ENCODE measurements at places on chromosomes 7 and 10.

DNA sequence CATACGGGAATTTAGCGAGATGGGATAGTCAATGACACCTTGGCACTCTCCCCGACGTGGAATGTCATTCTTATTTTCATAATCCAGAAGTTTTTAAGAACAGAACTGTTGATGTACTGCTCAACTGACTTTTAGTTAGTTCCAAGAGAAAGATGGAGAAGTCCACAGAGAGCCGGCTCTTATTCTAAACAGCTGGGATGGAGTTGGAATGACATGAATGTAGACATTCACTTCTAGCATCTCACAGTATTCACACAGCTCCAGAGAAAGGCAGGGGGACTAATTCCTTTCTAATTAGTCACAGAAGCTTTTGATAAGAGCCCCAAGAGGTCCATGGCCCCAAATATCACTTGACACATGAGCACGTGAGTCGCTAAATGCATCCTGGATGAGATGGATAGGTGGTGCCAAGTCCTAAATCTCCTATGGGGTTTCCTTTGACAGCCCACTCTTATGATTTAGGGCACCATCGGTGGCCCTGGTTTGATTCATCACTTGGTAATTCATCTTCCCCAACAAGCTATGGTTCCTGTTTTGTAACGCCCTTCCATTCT is 420.3 kb upstream of the AUTS2 start:
- no peak overlapping the region for H3K27ac ChIP-seq
- no peaks in the 10 kb centered on the region for H3K27me3 ChIP-seq
- H3K4me3 ChIP-seq = no peak overlapping the region
- no peaks in the 10 kb centered on the region for H3K4me1 ChIP-seq
- H3K36me3 ChIP-seq = no peaks in the 10 kb centered on the region

DNA sequence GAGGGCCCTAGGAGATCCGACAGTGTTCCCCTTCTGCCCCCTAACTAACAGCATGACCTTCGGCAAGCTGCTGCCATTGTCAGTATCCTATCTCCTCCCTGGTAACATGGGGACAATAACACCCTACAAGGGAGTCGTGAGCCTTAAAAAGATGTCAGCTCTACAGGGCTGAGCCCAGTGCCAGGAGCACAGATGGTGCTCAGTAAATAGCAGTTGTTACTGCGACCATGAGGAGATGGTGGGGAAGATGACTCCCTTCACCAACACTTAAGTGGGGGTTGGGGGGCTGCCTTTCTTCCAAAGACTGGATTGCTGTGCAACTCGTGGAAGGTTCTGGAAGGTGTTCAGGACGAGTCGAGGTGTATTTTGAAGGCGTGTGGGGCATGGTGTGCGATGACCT is 29.5 kb upstream of the C10orf120 start:
- peaks cover 2% of the 10 kb centered on the region for H3K27me3 ChIP-seq
- H3K27ac ChIP-seq = no peak overlapping the region
- H3K4me3 ChIP-seq = no peak overlapping the region
- DNase-seq = no peak

- H3K4me3 ChIP-seq = peak overlapping the region; percentile 63
- H3K27me3 ChIP-seq = peaks cover 30% of the 10 kb centered on the region
- DNase-seq = no peak
- peaks cover 16% of the 10 kb centered on the region for H3K36me3 ChIP-seq
Observed at GRCh38 chr7:22681312-22681711, 45.7 kb upstream of the IL6 start.

- no peaks in the 10 kb centered on the region for H3K27me3 ChIP-seq
- H3K4me1 ChIP-seq = peaks cover 4% of the 10 kb centered on the region
- H3K4me3 ChIP-seq = no peak overlapping the region
- no peak for DNase-seq
- H3K27ac ChIP-seq = no peak overlapping the region
- peaks cover 7% of the 10 kb centered on the region for H3K36me3 ChIP-seq
Observed at GRCh38 chr10:95211606-95212279, 17.7 kb downstream of the ACSM6 start.

GRCh38 chr10:11386044-11386443 is 225.4 kb downstream of the USP6NL start:
- H3K27ac ChIP-seq = no peak overlapping the region
- no peak overlapping the region for H3K4me3 ChIP-seq
- H3K27me3 ChIP-seq = peaks cover 9% of the 10 kb centered on the region
- H3K36me3 ChIP-seq = no peaks in the 10 kb centered on the region
- DNase-seq = no peak

DNA sequence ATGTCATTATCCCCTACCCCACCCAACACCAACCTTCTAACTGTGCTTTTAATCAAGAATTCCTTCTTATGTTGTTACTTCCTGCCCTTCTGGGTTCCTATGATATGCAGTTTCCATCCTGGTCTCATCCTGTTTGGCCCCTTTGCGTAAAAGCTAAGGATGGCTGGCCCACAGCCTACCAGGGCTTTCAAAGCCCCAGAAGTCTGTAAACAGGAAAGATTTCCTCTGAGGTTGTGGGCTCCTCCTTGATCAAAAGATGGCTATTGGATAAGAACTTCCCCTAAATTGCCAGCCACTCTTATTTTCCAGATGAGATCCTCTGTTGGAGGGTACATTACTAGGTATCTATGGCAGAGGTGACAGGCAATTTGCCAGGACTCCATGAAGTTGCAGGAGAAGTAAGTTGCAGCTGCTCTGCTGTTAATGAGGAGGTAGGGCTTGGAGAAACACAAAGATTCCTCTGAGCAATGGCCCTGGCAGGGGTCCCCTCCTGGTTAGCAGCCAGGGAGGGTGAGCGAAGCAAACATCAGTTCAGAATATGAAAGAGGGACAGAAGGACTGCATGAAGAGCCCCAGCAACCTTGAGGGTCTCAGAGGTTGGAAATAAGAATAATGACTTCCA is 32.1 kb downstream of the NRP1 start:
- H3K4me3 ChIP-seq = no peak overlapping the region
- DNase-seq = no peak
- peaks cover 2% of the 10 kb centered on the region for H3K4me1 ChIP-seq
- H3K27me3 ChIP-seq = peaks cover 4% of the 10 kb centered on the region

GRCh38 chr7:131424219-131424822 is 96.6 kb downstream of the MKLN1 start:
- H3K27me3 ChIP-seq = no peaks in the 10 kb centered on the region
- H3K4me3 ChIP-seq = no peak overlapping the region
- H3K36me3 ChIP-seq = peaks cover 11% of the 10 kb centered on the region
- H3K4me1 ChIP-seq = no peaks in the 10 kb centered on the region
- no peak for DNase-seq

DNA sequence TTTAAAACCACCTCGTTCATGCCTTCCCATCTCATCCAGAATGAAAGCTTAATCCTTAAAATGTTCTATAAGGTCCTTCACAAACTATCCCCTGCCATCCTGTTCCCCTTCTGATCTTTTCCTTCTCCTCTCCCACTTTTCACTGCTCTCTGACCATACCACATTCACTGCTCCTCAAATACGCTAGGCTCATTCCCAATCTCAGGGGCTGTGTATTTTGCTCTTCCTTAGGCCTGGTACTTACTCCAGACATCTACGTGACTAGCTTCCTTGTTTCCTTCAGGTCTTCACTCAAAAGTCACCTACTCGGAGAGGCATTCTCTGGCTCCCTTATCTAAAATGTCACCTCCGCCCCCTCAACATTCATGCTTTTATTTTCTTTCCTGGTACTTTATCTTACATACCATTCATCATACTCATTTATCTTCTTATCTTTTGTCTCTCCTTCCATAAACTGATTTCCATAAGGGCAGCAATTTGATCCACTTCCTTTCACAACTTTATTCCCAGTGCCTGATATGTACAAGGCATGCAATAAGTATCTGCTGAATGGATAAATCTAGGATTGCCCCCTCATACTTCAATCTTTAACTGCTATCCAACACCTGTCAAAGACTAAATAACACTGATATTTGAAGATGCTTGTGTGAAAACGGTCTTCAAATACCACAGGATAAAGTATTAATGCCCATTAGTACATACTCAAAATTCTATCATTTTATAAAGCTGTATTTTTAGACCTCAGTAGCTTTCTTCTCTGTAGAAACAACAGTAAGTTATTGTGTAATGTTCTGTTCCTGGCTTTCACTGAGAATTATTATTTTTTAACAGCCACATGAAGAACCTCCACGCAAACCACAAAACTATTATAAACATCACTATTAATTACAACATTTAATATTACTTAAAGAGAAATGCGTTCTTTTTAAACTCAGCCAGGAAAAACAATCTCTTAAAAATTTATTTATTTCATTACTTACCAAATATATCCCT is 27.0 kb downstream of the JMJD1C start:
- no peak overlapping the region for H3K27ac ChIP-seq
- H3K4me1 ChIP-seq = peaks cover 5% of the 10 kb centered on the region

GRCh38 chr7:32479574-32480200 is 10.5 kb downstream of the LSM5 start:
- DNase-seq = no peak
- H3K4me3 ChIP-seq = no peak overlapping the region
- peaks cover 2% of the 10 kb centered on the region for H3K36me3 ChIP-seq
- no peaks in the 10 kb centered on the region for H3K27me3 ChIP-seq
- no peak overlapping the region for H3K27ac ChIP-seq

DNA sequence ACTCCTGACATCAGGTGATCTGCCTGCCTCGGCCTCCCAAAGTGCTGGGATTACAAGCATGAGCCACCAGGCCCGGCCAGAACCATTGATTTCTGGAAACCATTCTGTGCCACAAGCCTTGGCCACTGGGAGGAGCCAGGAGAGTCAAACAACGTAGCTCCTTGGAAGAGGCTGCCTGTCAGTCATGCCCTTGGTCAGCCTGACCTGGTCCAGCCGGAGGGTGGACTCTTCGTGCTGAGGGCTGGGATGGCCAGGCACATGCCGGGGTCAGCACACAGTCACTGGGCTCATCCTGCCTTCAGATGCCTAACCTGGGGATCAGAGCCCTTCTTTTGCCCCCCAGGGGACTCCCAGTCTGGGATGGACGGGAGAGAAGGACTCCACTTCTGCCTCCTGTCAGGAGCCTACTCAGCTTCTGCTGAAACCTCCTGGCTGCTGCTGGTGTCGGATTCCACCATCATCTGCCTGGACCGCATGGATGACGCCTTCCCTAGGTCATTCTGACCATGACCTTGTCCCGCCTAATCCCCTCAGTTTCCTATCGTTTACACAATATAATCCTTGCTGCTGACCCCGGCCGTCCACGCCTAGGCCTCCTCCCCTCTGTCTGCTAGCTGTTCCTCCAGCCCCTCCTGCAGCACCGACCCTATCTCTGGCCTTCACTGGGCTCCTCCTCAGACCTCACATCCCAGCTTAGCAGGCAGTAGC is 30.4 kb downstream of the TMEM270 start:
- H3K4me1 ChIP-seq = peaks cover 3% of the 10 kb centered on the region
- no peak overlapping the region for H3K4me3 ChIP-seq
- H3K27ac ChIP-seq = no peak overlapping the region
- H3K36me3 ChIP-seq = no peaks in the 10 kb centered on the region

DNA sequence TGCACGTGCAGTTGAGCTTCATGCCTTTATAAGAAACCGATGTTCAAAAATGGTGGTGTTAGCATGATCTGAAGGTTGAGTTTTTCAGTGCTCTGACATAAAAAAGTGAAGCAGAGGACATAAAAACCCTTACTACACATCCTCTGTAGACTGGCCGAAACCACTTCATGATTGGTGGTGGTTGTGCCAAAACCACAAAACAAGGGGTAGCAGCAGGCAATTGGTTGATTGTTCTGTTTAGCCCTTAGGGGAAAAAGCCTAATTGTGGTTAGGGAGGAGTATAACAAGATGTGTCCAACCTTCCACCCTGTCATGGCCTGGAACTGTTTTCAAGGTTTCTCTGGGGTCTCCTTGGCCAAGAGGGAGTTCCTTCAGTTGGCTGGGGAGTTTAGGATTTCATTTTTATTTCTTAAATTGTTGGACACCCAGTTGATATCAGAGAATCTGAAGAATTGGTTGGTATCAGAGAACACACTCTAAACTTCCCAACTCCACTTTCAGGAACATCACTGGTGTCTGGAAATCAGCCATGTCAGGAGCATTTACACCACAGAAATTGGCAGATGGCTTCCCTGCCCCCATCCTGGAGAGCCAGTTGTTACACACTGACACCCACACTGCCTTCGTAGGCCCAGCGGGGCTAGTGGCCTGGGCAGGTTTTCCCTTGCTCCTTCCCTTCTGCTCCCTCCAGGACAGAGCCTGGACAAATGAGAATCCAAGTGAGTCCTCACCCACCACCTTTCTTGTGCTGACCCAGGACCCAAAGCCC is 18.8 kb downstream of the MRPS24 start:
- no peaks in the 10 kb centered on the region for H3K36me3 ChIP-seq
- H3K4me1 ChIP-seq = peaks cover 5% of the 10 kb centered on the region
- no peak for DNase-seq
- no peak overlapping the region for H3K4me3 ChIP-seq
- H3K27ac ChIP-seq = no peak overlapping the region
